ENCODE measurements at places on chromosomes 1 and 21. TPM values are rescaled to one million over a fixed set of nuclear protein-coding genes. Genes with fewer than 3 reads are reported as not detected.

Gene BNIPL
- total RNA-seq, result 1.2 TPM

DNA sequence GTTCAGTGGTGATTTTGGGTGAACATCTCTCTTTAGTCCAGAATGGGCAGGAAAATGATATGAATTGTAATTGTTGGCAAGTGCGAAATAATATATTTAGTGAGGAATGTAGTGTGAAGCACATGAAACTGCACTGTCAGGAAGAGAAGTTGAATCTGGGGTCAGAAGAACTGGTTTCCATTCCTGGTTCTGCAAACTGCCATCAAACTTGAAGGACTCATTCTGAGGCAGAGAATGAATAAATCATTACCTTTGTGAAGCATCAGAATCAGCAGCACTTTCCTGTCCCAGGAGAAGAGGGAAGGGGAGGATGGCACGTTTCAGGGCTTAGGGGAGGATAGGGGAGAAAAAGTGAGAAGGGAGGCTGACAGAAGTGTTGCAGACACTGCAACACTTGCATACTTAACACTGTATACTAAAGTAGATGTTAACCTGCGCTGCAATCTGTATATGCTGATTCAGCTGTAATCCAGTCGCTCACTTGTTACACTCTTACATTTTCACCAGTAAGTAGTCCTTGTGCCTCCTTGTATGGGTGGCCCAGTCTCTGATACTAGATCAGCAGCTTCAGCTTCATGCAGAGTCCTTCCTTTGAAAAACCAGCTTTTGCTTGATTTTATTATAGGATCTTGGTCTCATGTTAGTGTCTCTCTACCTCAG lies 10.5 kb upstream of the RPTN start:
- no peak for DNase-seq

DNA sequence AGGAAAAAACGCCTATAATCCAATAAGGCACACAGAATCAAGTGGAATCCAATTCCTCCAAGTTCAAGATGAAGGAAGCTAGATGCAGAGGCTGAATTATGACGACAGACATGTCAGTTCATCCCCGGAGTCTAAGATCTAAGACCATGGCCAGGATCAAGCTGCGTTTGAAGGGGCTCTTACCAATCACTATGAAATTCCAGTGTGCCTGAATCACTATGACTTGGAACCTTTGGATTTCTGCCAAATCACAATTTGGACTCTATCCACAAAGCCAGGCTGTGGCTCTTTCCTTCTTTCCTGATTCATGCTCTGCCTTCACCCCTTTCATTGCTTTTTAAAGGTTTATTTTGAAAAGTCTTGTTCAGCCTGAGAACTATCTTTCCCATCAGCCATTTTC lies 17.1 kb downstream of the OLIG2 start:
- no peak for DNase-seq

Gene NBL1
- total RNA-seq, result 6.4 TPM

DNA sequence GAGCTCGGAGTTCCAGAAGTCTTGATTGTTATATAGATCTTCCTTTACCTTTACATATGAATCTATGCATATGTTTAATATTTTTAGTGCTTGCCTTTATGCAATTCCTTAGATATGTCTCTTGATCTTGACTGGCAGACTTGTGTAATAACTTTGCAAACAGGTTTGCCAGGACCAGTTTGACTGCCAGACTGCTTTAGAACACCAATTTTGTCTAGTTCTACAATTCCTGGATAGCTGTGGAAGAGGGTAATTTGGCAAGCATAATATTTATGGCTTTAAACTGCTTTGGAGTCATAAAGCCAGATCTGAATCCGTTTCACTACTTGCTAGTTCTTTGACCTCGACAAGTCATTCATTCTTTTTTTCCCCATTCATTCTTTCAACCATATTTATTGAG lies 250.0 kb downstream of the FAF1 start:
- DNase-seq, result no peak

Gene PPM1J
- 13.2 TPM for total RNA-seq

GRCh38 chr1:11483581-11484320 lies 4.8 kb downstream of the DISP3 start:
- no peak for DNase-seq

- DNase-seq, result peak; percentile 48
Measured at GRCh38 chr1:36175137-36176095, 19.5 kb downstream of the MAP7D1 start.

Gene LAPTM5
- 0.15 TPM for total RNA-seq

DNA sequence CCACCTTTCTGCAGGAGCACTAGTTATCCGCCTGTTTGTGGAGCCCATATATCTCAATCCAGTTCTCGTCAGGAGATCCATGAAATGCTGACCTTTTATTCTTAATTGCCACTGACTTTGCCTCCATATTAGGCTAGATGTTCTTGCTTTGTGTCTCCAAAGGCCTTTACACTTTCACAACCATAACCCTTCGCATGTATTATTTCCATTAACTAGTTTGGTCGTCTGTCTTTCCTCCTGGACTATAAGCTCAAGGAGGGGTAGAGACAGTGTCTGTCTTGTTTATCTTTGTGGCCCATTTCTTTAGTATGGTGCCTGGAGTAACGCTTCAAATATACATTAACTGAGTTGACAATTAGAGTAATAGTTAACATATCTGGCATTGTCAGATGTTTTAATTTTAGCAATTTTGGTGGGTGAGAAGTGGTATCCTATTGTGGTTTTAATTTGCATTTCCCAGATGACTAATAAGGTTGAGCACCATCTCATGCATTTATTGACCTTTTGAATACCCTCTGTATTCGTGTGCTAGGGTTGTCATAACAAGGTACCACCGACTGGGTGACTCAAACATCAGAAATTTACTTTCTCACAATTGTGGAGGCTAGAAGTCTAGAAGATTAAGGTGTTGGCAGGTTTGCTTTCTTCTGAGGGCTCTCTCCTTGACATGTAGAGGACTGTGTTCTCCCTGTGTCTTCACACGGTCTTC lies 21.7 kb upstream of the IL12RB2 start:
- no peak for DNase-seq

DNA sequence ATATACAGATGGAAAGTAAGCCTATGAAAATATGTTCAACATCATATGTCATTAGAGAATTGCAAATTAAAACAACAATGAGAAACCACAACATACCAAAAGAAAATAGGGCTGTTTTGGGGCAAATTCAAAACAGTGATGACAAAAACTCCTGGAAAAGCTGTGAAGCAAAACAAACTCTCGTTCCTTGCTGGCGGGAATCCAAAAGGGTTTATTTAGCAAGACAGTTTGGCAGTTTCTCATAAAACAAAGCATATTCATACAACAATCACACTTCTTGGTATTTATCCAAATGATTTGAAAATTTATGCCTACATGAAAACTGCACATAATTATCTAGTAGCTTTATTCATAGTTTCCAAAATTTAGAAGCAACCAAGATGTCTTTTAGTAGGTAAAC lies 44.4 kb downstream of the COL11A1 start:
- no peak for DNase-seq

DNA sequence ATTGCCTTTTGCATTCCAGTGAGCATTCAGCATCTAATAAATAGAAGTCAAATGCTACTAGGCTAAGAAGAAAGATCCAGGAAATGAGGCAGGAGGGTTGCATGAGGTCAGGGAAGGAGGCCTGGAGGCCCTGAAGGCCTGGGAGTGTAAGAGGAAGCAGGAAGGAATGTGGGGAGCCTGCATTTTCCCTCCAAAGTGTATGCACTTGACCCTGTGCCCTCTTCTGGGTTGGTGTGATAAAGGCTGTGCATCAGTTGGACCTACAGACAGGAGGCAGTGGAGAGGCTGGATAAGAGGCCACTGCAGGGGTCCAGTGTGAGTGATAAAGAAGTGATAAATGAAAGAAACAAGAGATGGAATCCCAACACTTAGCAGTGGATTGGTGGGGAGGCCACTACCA lies 20.4 kb downstream of the KIAA1614 start:
- no peak for DNase-seq

DNA sequence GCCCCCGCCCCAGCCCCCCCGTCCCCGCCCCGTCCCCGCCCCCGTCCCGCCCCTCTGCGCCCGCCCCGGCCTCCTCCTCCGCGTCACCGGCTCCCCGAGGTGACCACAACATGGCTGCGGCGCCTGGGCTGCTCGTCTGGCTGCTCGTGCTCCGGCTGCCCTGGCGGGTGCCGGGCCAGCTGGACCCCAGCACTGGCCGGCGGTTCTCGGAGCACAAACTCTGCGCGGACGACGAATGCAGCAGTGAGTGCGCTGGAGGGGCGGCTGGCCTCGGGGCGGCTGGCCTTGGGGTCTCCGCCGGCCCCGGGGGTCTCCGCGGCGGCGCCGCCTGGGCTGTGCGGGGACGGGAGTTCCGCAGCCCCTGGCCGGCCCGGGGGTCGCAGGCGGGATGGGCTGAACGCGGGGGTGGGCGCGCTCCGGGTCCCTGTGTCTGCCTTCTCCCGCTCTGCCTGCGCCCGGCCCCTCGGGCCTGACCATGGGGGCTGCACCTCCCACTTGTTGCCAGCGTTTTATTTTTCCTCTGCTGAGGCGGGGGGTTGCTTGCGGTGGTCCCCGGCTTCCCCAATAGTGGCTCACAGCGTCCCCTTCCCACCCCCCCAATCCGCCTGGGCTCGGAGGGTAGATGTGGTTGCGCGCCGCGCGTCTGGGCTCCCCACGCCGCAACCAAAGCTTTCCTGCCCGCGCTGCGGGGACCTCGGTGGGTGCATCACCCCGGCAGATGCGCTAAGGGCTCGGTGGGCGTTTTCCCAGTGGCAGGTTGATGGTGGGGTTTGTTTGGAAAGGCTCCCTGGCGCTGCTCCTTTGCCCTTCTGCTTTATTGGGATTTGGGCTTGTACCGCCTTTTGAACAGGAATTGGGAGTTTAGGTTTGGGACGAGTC lies at the start of gene MIA3:
Gene MIA3, plus strand, starts transcription at position 97 of the 879 bp plus-strand sequence. Its CDS starts 14 bp downstream, at position 111.
- peak; percentile 29 for DNase-seq

- peak; percentile 36 for DNase-seq
Measured at GRCh38 chr1:99648107-99648506, 2.2 kb downstream of the PALMD start.

Gene FOXJ3
- total RNA-seq, result 45.8 TPM

GRCh38 chr1:241423541-241424479 lies 66.8 kb upstream of the RGS7 start:
- peak; percentile 66 for DNase-seq

All from H9 (cell line).